ENCODE measurements at places on chromosomes 1 and 21.
A peak's percentile ranks its signal among the peaks of the same experiment; 100 is the strongest.

DNA sequence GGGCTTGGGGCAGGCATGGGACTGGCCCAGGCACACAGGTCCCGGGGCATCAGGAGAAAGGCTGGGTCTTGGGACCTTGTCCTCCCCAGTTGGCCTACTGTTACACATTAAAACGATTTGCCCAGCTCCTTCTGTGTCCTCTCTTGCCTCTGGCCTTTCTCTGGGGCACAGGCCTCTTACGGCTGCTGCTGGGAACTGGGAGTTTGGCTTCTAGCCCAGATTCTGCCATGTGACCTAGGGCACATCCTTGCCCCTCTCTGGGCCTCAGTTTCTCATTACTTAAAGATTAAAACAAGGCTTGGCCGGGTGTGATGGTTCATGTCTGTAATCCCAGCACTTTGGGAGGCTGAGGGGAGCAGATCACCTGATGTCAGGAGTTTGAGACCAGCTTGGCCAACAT, 14.0 kb downstream of the KDF1 start:
- DNase-seq: no peak

DNA sequence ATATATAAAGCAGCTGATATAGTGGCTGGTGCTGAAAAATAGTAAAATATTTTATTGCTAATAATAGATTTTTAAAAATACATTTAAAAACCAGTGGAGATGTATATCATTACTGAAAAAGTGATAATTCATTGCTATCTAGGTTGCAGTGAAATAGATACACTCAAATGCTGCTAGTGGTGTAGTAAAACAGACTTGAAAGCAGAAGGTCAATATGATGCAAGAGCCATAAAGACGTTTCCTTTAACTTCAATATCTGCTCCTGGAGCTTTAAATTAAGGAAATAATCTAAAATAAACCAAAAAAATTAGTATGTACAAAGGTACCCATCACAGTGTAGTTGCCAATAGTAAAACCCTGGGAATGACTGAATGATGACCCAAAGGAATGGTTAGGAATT, 26.2 kb downstream of the RHEX start:
- DNase-seq: no peak

- DNase-seq: no peak
Measured at GRCh38 chr1:45879885-45880598, 76.6 kb downstream of the MAST2 start.

DNA sequence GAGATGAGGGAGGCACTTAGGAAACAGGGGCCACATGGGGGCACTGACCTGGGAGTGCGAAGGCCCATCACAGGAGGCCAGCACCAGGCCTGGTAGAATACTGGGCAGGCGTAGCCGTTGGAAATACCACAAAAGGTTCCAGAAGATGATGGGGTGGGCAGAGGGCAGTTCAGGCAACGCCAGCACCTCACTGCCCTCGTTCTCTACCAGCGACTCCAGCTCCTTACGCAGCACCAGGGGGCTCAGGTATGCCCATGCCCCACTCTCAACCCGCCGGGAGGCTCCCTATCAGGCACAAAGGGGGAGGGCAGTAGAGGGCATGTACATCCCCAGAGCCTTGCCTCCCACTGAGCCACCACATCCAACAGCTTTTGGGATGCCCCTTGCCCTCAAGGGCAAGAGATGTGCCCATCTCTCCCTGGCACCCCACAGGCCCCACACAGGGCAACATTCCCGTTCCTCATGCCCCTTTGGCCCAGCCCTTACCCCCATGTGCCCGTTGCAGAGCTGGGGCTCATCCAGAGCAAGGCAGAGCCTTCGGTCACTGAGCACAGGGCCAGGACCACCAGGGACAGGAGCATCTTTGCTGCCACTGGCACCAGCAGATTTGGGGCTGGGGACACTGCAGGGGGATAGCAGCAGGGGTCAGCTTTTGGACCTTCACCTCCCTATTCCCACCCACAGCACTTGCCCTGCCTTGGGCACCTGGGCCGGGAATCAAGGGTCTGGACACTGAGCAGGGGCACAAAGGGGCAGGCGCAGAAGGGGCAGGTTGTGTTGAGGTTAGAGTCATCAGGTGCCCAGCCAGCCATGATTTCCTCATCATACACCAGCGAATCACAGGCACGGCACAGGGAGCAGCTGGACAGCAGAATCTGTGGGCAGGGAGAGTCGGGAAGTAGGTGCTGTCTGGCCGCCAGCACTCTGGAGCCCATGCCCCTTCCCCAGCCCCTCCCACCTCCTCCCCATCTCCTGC, 9.7 kb upstream of the GATAD2B start:
- no peak for DNase-seq

DNA sequence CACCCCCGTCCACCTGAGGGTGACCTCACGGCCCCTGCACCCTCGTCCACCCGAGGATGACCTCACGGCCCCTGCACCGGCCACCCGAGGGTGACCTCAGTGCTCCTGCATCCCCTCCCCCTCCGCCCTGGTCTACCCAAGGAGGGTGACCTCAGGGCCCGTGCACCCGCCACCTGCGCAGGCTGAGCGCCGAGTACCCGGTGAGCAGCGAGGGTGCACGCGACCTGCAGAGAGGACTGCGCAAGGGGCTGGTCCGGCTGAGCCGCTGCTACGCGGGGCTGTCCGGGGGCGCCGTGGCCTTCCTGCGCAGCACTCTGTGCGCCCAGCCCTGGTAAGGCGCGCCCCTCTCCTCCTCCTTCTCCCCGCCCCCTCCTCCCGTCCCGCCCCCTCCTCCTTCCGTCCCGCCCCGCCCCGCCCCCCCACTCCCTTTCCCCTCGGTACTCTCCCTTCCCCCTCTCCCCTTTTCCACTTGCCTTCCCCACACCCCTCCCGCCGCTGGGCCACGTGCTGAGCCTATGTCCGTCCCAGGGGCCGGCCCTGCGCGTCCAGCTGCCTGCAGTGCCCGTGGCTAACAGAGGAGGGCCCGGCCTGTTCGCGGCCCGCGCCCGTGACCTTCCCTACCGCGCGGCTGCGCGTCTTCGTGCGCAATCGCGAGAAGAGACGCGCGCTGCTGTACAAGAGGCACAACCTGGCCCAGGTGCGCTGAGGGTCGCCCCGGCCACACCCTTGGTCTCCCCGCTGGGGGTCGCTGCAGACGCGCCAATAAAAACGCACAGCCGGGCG, 28.4 kb downstream of the TRIM11 start:
- DNase-seq: no peak

- DNase-seq: no peak
Measured at GRCh38 chr1:64917328-64917861, 49.0 kb downstream of the JAK1 start.

- DNase-seq: no peak
Measured at GRCh38 chr1:39745016-39745670, 6.5 kb downstream of the PPIE start.

GRCh38 chr1:187143783-187144182, 315.0 kb downstream of the PLA2G4A start:
- DNase-seq: no peak

- DNase-seq: no peak
Measured at GRCh38 chr1:192747301-192747700, 61.5 kb upstream of the RGS2 start.

DNA sequence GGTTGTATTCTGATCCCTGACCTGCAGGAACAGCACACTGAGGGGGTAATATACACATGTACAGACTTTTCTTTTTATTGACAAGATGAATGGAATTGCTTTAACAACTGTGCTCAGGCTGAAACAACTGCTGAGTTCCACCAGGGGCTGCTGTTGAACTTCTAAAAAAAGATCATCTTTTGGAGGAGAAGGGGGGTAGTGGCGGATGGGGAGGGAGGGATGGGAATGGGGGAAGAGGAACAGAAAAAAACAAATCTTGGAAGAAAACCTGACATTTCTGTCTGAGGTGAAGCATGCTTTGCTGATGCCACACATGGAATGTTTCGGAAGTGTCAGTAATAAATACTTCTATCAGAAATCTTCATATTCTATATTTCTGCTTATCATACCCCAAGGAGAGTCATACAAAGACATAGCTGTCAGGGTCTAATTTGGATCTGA, 75.0 kb downstream of the RWDD3 start:
- no peak for DNase-seq

DNA sequence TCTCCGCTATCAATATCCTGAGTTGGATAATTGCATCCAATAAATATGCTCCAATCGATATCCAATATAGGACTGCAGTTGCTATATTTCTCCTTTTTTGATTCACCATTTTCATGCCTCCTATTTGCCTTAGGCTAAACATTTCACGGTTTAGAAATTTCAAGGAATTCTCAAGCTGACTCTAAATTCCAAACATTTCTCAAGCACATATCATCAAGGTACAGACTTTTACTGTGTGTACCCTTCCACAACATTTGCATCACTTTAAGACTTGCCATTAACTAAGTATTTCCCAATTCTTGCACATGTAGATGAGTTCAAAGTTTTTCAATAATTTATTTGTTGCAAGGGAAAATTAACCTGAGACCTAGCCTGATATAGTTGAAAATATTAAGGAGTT, 795.2 kb upstream of the TMPRSS15 start:
- DNase-seq: no peak

- DNase-seq: no peak
Measured at GRCh38 chr1:203328714-203329122, 22.2 kb downstream of the FMOD start.

DNA sequence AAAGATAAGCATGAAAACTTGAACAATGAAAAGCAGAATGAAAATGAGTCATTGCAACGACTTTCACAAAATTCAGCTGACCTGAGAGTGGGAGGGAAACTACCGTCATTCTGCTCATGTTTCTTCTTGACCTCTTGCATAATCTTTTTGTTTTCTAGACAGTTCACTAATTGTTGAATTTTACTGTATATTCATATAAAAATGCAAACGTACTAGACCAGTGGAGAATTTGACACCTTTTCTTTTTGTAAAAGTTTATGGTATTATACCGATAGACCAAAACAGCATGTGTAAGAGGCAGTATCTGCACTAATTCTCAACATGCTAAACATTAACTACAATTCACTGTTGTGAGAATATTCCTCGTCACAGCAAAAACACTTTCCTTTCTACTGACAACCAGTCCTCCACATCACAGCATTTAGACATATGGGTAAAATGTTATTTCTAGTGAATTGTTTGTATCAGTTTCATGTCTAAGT, 137.8 kb downstream of the GREM2 start:
- no peak for DNase-seq

- no peak for DNase-seq
Measured at GRCh38 chr1:185594786-185595410, 139.3 kb upstream of the HMCN1 start.

DNA sequence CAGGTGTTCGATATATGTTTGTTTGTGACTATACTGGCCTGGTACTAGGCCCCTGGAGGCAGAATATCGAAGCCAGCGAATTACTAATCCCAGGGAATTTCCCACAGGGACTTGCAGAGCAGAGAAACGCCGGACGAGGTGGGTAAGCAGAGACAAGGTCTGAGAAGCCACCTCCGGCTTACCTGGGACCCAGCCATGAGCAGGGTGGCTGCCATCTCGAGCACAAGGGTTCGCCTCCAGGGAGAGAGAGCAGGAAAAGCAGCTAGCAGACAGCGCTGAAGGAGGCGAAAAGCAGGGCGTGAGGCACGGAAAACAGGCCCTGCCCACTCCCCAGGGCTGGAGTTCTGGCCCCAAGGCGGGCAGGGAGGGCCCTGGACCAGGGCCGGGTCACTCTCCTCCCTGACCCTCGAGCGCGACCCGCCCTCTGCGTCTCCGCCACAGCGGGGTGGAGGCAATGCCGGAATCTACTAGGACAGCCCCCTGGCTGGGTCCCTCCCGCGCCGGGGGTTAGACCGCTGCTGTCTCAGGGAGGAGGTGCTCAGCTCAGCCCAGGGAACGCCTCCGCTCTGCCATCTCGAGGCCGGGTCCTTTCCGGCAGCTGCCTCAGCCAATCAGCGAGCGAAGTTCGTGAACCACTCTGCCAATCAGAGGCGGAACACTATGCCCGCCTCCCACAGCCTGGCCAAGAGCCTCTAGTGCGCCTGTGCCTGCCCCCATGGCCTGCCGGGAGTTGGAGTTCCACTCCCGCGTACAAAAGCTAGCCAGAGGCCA, 1.7 kb downstream of the ZNF436 start:
- peak; percentile 94 for DNase-seq

All from stimulated activated CD8-positive, alpha-beta memory T cell treated with anti-CD3 and anti-CD28 coated beads, Interleukin-4, amount 100 ng/mL, for 1 hour (primary cell).